NCI-H1092 treated with DMSO at 0.1 percent for 48 hours (cell line): ENCODE measurements at places on chromosomes 3 and 15.
A peak's percentile ranks its signal among the peaks of the same experiment; 100 is the strongest.

DNA sequence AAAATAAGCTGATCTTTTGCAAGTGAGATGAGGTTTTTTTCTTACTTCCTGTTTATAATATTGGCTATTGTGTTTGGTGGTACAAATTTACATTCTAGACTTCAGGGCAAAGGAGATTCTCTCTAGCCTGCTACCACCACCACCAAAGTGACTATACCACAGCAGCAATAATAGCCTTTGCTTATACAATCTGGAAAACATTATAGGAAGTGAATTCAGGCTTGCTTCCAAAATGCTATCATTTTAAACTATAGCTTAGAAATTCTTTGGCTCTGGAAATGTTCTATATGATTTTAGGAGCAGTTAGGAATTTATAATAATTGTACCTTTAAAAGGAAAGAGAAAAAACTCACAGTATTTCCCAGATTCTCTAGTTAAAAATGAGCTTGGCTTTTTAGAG, 94.4 kb downstream of the TFG start:
- DNase-seq: no peak

DNA sequence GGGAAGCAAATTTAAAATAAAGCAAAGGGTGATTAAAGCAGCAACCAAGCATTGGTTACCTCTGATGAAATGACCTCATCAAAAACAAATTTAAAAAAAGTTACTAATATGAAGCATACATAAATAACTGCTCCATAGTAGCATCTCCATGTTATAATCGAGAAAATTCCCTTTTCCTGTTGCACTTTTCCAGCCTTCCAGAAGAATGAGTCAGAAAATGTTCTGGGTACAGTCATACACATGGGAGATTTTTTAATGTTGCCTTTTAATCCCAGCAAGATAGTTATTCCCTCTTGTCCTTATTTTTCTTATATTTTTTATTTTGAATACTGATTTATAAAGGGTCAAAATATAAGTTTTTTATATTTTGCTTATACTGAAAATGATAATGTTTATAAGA, 2.6 kb upstream of the TMCO5A start:
- no peak for DNase-seq

- DNase-seq: no peak
These were observed 3.9 kb upstream of the CXCR6 start for GRCh38 chr3:45939341-45939771.

- no peak for DNase-seq
These were observed 210.0 kb downstream of the MAGI1 start for GRCh38 chr3:65828706-65829105.

- no peak for DNase-seq
These were observed 310.6 kb downstream of the NLGN1 start for GRCh38 chr3:173708191-173708590.

DNA sequence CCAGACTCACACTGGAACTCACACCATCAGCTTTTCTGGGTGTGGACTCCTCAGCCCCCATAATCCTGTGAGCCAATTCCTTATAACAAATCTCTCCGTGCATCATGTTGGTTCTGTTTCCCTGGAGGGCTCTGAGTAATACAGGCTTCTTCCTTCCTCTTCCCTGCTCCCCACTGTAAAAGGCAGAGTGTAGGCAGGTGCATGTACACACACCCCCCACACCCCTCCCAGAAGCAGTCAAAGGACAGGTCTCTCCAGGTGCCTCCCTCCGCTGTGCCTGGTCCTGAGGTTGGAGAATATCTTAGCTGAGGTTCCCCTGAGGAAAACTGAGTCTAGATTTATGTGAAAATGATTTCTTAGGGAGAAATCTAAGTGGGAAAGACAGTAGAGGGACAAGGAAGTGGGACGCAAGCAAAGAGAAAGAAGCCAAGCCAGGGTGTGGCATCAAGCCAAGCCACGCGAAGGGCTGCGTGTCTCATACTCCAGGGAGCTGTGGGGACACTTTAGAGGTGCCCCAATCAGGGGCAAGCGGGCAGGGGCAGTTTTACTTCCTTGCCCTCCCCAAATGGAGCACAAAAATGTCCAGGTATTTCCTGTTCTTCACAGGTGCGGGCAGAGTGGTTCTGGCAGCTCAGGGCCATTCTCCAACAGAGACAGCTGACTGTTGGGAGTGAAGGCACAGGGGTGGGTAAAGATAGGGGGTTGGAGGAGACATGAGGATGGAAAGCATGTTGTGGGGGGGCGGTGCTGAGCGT, 86.6 kb downstream of the HMG20A start:
- no peak for DNase-seq

DNA sequence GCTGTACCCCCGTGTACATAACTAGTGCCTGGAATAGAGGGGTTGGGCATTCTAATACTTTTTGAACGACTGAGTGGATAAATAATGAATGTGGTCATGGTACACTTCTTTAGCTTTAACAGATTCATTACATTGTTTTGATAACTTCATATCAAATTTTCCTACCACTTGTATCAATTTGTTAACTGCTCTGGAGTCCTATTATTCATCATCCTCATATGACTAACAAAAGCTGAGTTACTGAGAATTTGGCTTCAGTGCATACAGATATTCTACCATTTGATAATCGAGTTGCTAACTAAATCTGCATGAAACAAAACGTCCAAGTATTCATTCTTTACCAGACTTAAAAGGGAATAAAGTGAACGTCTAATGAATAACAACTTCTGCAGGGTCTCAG, 31.7 kb downstream of the FRMD5 start:
- DNase-seq: no peak

GRCh38 chr3:141994856-141995255, 118.4 kb downstream of the ATP1B3 start:
- no peak for DNase-seq

GRCh38 chr3:157335233-157336076, 101.2 kb upstream of the PTX3 start:
- DNase-seq: no peak

DNA sequence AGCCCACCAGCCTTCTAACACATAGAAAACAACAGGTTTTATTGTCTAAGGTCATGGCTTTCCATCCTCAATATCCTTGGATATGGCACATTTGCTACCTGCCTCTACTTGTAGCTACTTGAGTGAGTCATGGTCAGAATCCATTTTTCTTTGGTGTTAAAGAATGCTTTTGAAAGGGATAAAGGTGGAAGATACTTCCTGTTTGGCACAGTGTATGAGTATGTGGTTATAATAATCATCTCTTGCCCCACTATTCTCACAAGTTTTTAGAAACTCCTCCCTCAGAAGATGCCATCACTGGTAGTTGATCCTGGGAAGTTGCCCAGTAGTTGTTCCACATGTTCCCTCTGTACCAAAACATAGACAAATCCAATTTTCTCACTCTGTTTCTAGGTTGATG, 508.6 kb upstream of the IL12A start:
- DNase-seq: no peak

- peak; percentile 63 for DNase-seq
These were observed at the start of gene HES1 for GRCh38 chr3:194135806-194136518. Gene HES1 (plus strand): TSS chr3:194136148. CDS start chr3:194136381, 233 bp downstream.

GRCh38 chr3:94311651-94312050, 248.8 kb downstream of the NSUN3 start:
- DNase-seq: no peak

DNA sequence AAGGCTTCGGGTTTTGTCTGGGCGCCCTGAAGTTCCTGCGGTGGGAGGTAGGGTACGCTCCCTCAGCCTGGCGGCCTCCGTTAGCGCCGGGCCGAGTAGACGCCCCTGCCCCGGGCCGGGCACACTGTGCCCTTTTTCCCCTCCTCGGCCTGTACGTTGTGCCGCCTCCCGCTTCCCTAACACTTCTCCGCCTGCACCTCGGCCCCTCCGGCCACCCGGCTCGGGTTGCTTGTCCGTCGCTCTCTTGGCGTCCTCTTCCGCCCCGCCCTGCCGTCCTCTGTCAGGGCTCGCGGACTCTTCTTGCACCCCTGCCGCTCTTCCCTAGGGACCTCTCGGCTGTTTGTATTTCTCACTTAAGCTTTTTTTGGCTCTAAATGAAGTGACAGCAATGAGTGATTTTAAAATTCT, 384 bp downstream of the KNL1 start:
- peak; percentile 69 for DNase-seq

DNA sequence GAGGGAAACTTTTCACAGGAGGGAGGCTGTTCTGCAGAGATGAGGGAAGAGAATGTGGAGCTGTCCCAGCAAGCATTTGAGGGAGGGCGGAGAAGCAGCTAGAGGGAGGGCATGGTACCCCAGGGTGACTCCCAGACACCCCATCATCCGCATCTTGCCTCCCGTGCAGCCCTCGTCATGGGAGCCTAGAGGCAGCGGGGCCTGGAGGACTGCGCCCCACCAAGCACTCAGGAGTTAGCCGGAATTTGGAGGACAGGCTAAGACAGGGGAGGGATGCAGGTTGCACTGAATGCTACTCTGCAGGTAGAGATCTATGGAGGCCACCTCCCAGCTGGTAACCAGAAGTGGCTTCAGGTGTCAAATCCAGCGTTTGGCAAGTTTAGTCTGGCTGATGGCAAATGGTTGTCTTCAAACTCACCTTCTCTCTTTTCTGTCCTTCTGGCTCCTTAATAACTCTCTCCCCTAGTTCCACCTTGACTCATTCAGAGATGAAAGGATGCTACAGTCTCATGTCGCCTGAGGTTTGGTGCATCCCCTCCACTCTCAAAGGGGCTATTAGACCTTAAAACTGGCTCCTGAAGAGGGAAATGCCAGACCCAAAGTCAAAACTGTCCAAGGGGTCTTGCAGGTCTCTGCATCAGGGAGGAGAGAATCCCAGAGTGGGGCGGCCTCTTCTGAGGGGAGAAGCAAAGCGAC, 155.9 kb upstream of the TLE3 start:
- DNase-seq: no peak

GRCh38 chr3:27110020-27110419, 259.2 kb downstream of the NEK10 start:
- no peak for DNase-seq

DNA sequence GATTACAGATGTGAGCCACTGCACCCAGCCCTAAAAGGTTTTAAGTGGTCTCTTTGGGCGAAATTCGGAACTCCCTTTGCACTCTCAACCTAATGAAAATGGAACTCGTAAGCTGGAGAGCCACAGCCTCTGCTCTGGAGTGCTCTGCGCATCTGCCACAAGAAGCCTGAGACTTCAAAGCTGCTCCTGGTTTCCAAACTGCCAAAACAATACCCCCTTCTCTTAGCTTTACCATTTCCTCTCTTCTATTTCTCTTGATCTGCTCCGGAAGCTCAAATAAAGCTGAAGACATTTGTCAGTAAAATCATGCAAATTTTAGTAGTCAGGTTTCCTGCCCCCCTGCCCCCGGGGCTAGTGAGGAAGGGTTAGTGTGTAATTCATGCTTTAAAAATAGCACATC, 312.7 kb downstream of the MFSD1 start:
- no peak for DNase-seq

DNA sequence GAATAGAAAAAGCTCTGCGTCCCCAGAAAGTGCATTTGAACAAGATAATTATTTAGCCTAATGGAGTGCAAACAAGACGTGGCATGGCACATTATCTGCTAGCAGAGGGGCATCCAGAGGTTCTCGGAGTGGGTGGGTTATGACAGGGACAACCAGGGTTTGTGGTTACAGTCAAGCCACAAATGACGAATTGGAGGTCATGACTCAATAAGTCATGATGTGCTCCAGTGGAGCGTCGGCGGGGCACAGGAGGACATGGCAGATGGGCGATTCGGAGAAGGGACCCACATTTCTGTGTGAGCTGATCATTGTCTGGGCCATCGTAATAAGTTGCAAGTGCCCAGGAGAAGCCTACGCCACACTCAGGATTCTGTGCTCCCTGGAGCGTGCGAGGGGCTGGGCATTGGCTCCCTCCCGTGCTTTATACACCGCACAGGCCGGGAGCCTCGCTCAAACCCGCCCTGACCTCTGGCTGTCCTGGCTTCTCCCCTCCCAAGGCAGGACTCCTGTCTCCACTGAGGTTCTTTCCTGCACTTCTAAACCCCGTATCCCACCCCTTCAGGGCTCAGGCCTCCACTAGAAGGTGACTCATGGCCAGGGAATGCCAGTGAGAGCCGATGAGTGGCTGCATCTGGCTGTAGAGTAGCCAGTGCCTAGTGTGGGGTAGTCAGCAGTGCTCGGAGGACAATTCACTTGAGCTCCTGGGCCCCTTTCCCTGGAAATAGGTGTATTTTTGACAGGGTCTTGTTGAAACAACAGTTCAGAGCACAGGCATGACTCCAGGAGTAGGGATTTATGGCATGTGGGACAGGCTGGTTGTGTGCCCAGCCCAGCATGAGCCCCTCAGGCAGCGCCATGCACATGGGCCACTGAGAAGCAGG, 67.4 kb downstream of the GRIP2 start:
- DNase-seq: no peak

DNA sequence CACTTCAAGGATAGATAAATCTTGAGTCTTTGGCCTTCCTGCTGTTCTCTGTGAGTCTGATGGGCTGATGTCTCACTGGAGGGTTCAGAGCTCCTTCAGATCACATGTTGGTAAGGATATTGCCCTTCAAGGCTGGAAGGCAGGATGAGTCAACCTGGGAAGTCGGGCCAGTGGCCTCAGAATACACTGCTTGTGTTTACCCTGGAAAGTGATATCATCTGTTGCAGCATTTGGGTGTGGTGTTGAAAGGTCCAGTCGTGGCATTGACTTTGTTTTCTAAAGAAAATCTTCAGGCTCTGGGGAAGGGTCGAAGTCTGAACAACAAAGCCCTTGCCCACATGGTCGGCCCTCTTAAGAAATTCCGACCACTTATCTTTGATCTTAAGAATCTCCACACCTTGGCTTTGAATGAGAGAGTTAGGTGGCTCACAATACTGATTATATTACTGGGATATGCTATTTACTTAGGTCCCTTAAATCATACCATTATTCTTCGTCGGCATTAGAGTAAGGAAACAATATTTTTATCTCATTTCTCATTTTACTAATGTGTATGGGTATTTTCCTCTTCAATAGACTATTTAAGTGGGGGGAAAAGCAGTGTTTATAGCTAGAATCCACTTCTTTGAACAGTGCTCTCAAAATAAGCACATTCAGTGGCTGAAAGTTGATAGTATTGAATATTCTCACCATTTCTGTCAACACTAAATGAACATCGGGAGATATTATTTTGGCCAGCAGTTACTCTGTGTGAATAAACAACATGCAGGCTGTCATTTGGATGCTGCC, 303.9 kb upstream of the RASGRP1 start:
- DNase-seq: no peak

- DNase-seq: no peak
These were observed 993.2 kb downstream of the OTOL1 start for GRCh38 chr3:162489853-162490252.

GRCh38 chr3:187626581-187626980, 43.6 kb downstream of the SST start:
- no peak for DNase-seq

GRCh38 chr15:70533931-70534742, 229.2 kb downstream of the UACA start:
- DNase-seq: no peak

GRCh38 chr3:182533394-182533793, 259.9 kb upstream of the ATP11B start:
- peak; percentile 5 for DNase-seq

GRCh38 chr3:153138276-153139210, 23.5 kb upstream of the RAP2B start:
- DNase-seq: no peak

- DNase-seq: no peak
These were observed 210.0 kb upstream of the TOPAZ1 start for GRCh38 chr3:44031387-44032380.

- no peak for DNase-seq
These were observed 204.4 kb downstream of the RYR3 start for GRCh38 chr15:33515121-33515520.
